ENCODE measurements at places on chromosomes 6 and 20.
A peak's percentile ranks its signal among the peaks of the same experiment; 100 is the strongest.

- DNase-seq, result no peak
These were observed 58.2 kb downstream of the BMP7 start for GRCh38 chr20:57208198-57208597.

- no peak for DNase-seq
These were observed 353.3 kb downstream of the HACE1 start for GRCh38 chr6:104506429-104506828.

DNA sequence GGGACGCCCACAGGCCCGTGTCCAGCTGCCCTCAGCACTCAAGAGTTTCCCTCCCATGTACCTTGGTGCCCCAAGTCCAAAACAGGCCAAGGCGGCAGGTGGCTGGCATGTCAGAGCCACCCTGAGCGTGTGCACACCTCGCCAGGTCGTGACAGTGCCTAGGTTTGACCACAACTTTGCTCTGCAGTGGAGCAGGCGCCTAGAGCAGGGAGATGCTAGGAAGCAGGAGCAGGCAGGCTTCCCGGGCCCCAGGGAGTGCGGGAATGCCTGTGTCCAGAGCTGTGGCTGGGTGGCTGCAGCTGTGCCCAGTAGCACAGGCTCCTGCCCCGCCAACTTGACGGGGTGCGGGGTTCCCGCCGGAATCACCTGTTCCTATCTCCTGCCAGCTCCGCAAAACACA lies 380.8 kb upstream of the IMPG1 start:
- no peak for DNase-seq

- no peak for DNase-seq
These were observed 349.2 kb upstream of the RNF217 start for GRCh38 chr6:124613031-124613430.

DNA sequence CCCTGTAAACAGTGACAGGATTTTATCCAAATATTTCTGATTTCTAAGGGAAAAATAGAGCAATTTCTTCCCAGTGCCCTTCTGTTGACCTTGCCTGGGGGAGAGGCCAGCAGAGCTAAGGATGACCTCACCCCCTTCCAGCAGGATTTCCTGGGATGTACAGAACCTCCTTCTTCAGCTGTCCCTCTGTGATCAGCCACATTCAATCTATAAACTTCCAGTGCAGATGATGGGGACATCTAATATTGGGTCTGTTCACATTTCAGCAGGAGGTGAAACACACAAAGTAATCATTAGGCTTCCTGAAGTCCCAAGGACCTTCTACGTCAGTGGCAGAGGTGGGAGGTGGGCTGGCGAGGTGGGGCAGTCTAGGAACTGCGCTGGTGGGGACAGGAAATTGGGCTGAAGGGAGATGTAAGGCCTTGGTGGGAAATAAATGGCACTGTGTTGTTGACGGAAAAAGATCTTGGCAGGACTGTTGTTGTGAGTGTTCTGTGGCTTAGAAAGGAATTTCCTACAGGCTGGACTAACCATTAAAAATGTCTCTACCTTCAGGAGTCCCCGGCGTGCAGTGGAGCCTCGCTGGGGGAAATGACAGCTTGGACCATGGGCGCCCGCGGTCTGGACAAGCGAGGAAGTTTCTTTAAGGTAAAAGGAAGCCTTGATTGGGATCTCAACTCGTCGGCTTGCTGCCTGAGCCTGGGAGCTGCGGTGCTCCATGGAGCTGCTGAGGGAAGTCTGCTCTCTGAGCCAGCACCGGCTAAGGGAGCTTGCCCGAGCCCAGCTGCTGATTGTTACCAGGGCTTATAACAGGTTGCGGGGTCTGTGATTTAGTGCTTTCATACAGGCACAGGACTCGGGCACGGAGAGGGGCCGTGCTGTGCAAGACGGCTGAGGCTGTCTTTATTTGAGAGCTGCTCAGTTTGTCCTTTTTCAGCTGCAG lies 127.9 kb upstream of the NAA20 start:
- DNase-seq, result peak; percentile 14

GRCh38 chr20:38950254-38950653 lies 11.9 kb upstream of the DHX35 start:
- DNase-seq, result no peak

DNA sequence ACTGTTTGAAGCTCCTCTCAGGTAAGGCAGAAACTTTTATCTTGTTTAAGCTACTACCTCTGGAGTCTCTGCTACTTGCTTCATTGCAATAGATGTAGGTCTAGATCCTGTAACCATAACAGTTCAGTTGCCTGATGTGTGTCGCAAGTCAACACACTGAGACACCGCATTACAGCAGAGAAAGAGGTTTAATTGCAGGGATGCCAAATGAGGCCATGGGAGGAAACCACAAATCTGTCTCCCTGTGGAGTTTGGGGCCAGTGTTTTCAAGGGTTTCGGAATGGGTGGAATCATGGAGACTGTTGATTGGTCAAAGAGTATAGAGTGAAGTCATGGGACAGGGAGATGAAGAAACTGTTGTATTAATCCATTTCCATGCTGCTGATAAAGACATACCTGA lies 57.1 kb upstream of the RBM24 start:
- DNase-seq, result no peak

- no peak for DNase-seq
These were observed 364.7 kb downstream of the SYNE1 start for GRCh38 chr6:152272486-152272885.

DNA sequence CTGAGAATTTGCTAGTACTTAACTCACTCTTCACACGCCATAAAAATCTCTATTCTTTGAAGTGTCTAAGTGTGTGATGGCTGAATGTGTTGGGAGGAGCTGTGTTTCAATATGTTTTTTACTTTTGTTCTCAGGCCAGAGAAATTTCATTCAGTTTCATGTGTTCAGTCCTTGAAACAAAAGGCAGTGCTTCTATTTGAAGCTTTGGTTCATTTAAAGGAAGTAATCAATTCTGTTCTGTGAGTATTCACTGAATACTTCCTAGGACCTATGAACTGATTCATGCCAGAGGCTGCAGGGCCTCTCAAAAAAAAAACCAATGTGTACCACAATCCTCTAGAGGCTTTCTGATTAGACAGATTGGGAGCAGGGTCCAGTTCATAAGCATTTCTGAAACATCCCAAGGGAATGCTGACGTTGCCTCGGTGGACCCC lies 12.4 kb upstream of the F13A1 start:
- DNase-seq, result no peak

DNA sequence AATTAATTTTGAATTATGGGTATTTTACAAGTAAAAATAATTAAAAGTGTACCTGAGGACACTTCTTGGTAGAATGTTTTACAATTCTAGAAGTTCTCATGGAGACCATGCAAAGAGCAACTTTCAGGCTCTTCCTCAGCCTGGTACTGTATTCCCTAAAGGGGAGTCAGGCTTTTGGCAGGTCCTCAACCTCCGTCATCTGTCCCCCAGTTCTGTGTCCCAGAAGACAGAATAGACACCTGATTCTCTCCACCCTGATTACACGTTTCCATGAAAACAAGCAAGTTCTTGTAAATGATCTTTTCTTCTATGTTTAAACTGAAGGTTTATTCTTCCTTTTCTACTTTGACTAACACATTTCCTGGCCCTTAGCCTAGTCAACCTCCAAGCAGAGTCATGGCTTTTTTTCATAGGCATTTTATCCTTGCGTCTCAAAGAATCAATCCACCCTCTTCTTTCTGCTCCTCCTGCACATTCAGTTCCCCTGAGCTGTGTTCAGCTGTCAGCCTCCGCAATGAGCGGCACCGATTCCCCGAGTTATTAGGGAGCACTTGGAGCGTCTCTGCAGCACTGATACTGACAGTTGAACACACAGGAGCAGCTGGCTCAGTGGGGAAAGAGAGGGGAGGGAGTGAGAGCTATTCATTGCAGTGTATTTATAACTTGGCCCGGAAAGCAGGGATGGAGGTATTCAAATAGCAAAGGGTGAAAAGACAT lies 1082.4 kb upstream of the MAP3K7 start:
- DNase-seq, result no peak

GRCh38 chr6:22025468-22026163 lies 271.2 kb downstream of the PRL start:
- no peak for DNase-seq

- no peak for DNase-seq
These were observed 253.8 kb downstream of the LY86 start for GRCh38 chr6:6842291-6842690.

GRCh38 chr6:5482619-5483018 lies 221.3 kb downstream of the FARS2 start:
- DNase-seq, result no peak

DNA sequence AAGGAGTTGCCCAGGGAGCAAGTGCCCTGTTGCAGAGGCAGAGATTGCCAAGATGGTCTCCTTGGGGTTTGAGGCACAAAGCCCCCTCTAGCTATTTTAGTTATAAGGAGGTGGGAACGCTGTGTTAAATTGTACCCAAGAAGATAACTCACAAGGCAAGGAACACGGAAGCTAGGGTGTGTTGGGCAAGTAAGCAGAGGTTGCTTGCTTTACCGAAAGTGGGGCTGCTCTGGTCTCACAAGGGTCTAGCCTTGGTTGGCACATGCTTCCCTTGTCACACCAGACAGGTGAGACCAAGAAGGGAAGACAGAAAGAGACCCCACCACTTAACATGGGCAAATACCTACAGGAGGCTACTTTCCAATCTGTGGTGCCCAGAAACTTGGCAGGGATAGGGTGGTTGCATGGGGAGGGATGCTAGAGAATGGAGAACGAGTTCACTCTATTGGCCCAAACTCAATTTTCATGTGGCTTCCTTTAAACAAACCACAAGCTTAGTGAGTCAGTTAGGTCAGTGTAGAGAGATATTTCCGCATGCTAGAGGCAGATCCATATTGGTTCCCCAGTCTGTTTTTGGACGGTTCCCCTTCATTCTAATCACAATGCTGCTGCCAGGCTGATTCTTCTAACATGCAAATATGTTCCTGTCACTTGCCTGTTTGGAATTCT lies 42.4 kb downstream of the PLAGL1 start:
- DNase-seq, result no peak

- DNase-seq, result no peak
These were observed 87.8 kb upstream of the ASCC3 start for GRCh38 chr6:100968949-100969348.

GRCh38 chr20:24627926-24628325 lies 158.5 kb downstream of the SYNDIG1 start:
- DNase-seq, result no peak

GRCh38 chr20:58511364-58511763 lies 3.8 kb downstream of the APCDD1L start:
- DNase-seq, result peak; percentile 19

DNA sequence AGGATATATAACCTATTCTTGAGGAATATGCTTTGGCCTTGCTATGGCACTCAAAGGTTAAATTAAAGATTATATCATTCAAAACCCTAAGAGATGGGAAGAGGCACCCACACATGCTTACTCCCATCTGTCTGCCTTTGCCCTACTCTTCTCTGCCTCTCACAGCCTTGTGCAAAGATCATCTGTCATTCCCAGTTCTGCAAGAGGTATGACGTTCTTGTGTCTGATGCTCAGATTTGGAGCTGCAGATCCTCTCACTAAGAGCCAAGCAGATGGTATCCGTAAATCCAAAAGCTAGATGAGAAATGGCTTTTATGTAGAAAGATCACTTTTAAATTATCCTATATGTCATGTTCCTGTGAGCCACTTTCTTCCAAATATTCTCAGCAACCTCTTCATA lies 112.0 kb downstream of the GPR63 start:
- DNase-seq, result no peak

DNA sequence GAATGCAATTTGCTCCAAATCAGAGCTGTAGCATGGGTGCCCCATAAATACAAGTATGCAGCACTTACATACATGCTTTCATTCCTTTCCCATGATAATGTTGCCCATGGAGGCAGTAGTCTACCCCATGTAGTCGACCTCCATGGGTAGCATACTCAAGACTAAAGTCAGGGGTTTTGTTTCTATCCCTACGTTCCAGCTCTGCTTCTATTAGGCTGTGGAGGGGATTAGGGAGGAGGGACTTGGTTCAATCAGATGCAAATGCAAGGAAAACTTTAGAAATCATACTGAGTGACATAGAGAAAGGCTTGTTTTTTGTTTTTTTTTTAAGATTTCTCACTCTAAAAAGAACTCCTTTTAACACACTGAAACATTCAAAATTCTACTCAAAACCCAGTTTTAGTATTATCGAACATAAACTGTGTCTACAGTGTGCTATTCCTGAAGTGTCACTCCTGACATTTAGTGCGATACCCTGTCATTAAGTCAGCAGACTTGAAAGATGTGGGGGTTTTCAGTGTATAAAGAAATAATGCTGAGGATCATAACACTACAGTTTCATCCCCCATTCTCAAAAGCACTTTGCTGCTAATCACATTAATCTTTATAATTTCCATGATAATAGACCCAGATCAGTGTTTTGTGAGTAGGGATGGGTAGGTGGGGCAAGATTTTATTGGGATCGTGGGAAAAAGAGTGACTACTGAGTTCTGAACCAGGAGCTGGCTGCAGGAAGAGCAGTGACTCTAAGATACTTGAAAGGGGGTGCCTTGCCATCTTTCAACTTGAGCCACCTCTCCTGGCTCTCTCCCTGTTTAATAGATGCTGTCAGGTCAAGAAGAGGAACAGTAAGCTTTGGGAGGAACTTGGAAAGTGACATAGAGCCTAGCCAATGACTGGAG lies 40.4 kb upstream of the SCML4 start:
- no peak for DNase-seq

DNA sequence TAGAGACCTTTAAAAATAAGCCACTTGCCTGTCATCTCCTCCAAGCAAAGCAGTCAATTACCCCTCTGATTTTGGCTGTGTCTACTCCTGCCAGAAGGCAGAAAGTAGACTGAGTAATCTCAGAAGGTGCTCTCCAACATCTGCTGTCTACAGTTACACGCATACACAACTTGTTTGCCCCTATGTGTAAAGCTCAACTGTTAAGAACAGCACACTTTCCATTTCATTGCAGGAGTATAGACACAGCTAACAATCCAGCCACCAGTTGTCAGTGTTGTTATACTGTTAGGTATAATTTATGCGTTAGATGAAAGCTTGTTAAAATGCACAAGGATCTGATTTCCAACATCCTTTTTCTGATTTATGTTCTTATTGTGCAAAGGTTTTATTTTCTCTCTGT lies 88.2 kb downstream of the SAMD3 start:
- no peak for DNase-seq

GRCh38 chr20:34426026-34426425 lies 63.0 kb downstream of the ITCH start:
- no peak for DNase-seq

DNA sequence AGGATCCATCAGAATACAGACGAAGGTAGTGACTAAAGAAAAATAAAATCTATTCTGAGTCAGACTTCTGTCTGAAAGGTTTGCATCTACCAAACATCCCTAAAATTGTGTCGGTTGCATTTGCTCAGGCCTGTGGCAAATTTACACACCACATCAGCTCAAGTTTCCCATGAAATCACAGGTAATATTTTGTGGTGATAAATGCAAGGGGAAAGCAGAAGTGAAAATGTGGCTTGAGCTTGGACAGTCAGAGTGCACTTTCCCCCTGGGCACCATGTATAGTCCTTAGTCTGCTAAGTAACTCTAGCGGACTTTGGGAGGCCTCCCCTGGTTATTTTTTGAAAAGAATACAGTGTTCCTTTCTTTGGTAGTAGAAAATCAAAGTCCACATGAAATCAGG lies 159.1 kb downstream of the PKHD1 start:
- DNase-seq, result no peak

- no peak for DNase-seq
These were observed 37.3 kb downstream of the IPCEF1 start for GRCh38 chr6:154319231-154319858.

- DNase-seq, result no peak
These were observed 259.4 kb downstream of the GJA1 start for GRCh38 chr6:121694801-121695251.
